ENCODE measurements at places on chromosomes 7 and 10. TPM values are rescaled to one million over a fixed set of nuclear protein-coding genes. Genes with fewer than 3 reads are reported as not detected.
A peak's percentile ranks its signal among the peaks of the same experiment; 100 is the strongest.

MYO1G gene
- polyA plus RNA-seq, result 0.11 TPM

PON1 gene
- polyA plus RNA-seq, result not detected

LIPN gene
- not detected for polyA plus RNA-seq

ZPBP gene
- polyA plus RNA-seq, result not detected

RBP4 gene
- polyA plus RNA-seq, result 0.42 TPM

PIP gene
- polyA plus RNA-seq, result not detected

MEIG1 gene
- polyA plus RNA-seq, result not detected

TYW1B gene
- polyA plus RNA-seq, result 3.9 TPM

FAM25A gene
- polyA plus RNA-seq, result not detected

TFPI2 gene
- 6.8 TPM for polyA plus RNA-seq

FFAR4 gene
- 0.05 TPM for polyA plus RNA-seq

DNA sequence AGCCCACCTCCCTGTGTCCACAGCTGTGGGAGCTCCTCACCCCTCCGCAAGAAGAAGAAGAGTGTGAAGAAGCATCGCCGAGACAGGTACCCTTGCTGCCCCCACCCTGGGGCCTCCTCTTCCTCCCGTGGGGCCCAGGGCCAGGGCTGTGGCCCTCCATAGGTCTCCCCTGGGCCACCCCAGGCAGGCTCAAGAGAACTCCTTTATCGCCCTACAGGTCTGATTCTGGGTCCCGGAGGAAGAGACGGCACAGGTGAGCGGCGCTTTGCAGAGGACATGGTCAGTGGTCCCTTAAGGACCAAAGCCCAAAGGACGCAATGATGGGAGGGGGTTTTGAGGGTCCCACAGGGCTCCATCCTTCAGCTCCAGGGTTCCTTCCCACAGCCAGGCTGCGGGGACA, 41.1 kb upstream of the HSPB1 start:
- DNase-seq, result no peak

DNA sequence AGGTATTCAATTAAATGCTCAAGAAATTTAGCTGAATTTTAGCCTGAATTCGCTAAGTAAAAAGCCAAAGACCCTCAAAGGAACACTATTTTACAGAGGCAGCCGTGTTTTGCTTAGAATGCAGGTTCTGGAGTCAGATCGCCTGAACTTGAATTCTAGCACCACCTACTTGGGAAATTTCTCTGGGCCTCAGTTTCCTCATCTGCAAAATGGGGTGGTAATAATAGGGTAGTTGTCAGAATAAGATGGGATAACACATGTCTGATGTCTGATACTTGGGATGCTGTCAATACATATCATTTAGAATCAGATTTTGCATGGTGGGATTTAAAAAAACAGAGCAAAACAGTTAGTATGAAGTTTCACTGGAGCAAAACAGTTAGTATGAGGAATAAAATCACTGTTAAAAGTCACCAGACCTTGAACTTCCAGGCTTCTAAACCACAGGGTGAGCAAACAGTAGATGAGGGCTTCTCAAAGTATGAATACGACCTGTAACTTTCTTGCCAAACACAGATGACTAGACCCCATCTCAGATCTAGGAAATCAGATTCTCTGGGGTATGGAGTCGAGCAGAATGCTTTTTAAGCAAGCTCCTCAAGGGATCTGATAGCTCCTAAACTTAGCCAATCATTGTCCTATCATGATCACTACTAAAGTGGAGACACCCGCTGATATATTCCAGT, 75.4 kb downstream of the ATXN7L1 start:
- DNase-seq, result no peak

DNA sequence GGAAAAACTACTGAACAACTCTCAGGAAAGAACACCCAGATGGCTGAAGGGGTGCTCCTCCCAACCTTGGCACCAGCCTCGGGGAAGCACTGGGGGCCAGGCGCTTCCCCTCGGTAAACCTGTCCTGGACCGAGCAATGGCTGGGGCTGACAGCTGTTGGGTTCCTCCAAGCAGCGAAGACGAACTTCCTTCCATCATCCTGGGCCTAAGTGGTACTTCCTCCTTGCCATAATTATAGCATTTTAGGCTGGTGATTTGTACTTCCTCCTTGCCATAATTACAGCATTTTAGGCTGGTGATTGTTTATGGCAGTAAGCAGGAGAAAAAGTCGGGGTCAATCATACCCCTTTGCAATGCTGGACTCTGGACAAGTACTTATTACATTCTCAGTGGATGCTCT, 69.3 kb downstream of the MYOF start:
- no peak for DNase-seq

DNA sequence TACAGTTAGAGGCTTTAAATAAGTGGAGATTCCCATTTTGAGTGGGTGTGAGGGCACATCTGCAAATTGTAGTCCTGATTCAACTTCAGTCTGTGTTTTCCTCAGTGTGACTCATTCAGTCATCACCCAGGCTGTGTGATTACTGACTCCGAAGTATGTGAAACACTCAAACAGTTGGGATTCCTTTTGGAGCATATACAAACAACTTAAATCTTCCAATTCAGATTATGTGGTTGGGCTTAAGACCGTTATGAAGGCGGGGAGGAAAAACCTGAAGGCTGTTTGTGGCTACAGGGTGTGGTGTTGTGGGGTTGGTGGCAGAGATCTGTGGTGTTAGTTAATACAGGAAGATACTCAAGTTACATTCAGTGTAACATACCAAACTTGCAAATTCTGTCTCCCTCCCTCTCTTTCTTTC, 259.7 kb upstream of the FERD3L start:
- no peak for DNase-seq

GRCh38 chr10:119165171-119166117, at the start of gene SFXN4:
Gene SFXN4, minus strand, starts transcription at chr10:119165714. Its CDS starts 67 bp downstream, at chr10:119165647.
- no peak for DNase-seq

GRCh38 chr10:18710201-18710653, 51.0 kb downstream of the ARL5B start:
- DNase-seq, result no peak

GRCh38 chr7:35995334-35995733, 157.7 kb upstream of the EEPD1 start:
- no peak for DNase-seq

- DNase-seq, result no peak
These were observed 313.0 kb downstream of the WDR37 start for GRCh38 chr10:1369197-1369596.

- no peak for DNase-seq
These were observed 7.4 kb upstream of the GNA12 start for GRCh38 chr7:2851497-2851896.

GRCh38 chr10:91410638-91411371, 661 bp downstream of the HECTD2 start:
- DNase-seq, result no peak

DNA sequence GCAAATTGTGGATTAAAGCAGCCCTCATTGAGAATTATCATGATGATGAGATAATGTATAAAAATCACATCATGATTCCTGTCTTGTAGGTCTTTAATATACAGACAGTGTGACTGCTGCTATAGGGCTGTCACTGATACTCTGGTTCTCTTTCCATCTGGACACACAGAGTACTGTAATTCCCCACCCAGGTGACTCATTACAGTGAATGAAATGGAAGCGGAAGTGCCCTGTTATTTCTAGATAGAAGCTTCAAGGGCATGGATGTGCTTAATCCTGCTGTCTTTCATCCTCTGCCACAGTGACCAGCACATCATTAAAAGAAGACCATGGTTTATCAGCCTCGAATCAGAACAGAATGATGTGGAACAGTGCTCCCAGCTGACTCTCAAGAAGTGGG, 1234.0 kb downstream of the SORCS3 start:
- DNase-seq, result no peak

- DNase-seq, result no peak
These were observed 345.2 kb upstream of the SHH start for GRCh38 chr7:156157409-156158012.

DNA sequence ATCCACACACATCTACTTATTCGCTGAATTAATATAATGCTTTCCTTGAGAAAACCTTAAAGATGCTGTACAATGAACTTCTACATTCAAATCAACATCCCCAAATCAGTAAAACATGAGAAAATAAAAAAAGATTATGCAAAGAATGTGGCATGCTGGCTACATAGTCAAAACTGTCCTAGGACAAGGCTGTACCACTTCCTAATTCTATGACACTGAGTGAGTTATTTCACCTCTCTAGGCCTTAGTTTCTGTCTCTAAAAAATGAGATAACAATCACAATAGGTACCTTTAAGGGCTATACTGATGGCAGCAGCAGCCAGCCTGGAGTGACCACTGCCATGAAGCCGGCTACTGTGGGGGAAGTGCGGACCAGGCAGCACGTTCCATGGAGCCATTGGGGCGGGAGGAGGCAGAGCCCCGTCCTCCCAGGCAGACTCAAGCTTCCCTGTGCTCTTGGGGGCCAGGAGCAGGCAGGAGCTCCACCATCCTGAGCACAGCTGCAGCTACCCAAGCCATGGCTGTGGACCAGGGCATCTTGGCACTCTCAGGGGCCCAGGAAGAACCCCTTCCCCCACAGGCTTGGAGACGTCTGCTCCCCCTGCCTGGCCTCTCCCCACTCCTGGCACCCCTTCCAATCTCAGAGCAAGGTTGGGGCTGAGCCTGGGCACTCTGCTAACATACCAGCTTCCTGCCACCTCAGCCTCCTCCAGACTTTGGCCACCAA, 110.2 kb downstream of the ELAPOR2 start:
- DNase-seq, result no peak

DNA sequence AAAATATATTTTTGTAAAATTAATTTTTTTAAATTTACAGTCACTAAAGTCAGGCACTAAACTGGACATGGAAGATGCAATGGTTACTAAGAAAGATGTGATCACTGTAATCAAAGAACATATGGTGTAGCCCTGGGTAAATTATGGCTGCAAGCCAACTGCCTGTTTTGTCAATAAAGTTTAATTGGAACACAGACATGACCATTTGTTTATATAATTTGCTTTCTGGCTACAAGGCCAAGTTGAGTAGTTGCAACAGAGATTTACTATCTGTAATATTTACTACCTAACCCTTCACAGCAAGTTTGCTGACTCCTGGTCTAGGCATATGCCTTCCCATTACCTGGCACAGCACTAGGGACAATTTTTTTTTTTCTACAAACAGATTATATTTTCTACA, 448.9 kb downstream of the ADRA2A start:
- DNase-seq, result no peak

- DNase-seq, result peak; percentile 80
These were observed 151.1 kb downstream of the CXCL12 start for GRCh38 chr10:44233561-44234482.

GRCh38 chr7:17716816-17717215, 223.5 kb downstream of the SNX13 start:
- DNase-seq, result no peak

DNA sequence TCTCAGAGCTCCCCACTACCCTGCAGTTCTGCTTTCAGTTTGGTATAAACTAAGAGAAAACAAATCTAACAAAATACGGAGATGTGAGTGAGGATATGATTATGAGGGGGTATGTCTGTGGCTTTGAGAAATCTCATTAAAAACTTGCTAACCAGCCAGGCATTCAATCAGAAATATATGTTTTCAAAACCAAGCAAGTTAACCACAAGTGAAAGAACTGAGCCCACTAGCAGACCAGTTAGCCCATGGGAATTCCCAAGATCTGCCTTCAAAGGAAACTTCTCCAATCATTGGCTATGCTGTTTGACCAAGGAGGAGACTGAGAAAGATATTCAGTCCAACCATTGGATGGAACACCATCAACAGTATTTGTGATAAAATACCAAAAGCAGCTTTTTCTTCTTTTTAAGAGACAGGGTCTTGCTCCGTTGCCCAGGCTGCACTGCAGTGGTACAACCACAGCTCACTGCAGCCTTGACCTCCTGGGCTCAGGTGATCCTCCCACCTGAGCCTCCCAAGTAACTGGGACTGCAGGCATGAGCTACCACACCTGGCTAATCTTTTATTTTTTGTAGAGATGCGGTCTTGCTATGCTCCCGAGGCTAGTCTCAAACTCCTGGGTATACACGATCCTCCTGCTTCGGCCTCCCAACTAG, 41.2 kb downstream of the FGFR2 start:
- DNase-seq, result no peak

DNA sequence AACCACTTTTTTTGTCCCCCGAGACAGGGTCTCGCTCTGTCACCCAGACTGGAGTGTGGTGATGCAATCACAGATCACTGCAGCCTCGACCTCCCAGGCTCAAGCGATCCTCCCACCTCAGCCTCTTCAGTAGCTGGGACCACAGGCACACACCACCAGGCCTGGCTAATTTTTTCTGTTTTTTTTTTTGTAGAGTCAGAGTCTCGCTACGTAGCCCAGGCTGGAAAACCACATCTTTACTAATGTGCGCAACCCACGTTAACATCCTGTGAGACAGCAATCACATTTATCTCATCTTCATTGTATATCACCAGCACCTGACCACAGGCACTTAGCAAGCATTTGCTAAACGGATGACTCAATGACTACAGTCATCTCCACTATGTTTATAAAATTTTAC, 77.8 kb upstream of the ATP6V0A4 start:
- DNase-seq, result no peak

GRCh38 chr10:10149899-10150298, 867.8 kb upstream of the CELF2 start:
- DNase-seq, result no peak

GRCh38 chr10:72736828-72737220, 44.9 kb downstream of the MCU start:
- no peak for DNase-seq

DNA sequence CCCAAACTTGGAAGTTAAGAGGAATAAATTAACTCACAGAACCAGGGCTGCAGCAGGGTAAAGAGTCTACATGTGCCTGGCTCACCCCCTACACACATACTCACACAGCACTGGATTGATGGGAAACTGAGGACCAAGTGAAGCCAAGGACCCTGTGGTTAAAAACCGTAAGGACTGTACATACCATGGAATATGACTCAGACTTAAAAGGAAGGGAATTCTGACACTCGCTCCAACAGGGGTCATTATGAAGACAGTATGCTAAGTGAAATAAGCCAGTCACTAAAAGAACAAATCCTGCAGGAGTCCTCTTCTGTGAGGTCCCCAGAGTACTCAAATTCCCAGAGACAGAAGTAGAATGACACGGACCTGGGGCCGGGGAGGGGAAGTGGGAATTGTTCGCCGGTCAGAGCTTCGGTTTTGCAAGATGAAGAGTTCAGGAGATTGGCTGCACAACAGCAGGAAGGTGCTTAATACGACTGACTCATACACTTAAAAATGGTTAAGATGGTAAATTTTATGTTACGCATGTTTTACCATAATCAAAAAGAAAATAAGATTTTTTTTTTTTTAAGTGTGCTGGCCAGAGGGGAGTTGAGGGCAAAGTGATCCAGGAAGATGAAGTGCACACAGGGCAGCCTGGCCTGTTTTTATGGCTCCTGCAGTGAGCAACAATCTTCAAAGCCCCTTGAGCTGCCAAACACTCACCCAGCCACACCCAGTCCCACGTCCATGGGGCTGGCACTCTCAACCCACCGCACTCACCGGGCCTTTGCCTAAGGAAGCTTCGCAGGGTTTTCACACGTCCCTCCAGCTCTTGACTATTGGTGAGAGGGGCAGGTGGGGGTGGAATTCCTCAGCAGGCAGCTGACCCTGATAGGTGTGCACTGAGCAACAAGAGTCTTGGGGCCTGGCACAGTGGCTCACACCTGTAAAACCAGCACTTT, 26.4 kb downstream of the DRGX start:
- no peak for DNase-seq

- DNase-seq, result no peak
These were observed 8.0 kb upstream of the HIBADH start for GRCh38 chr7:27670676-27671075.

GRCh38 chr10:10540398-10540797, 477.3 kb upstream of the CELF2 start:
- no peak for DNase-seq

All from H1 (cell line).